ENCODE measurements at places on chromosomes 4 and X. TPM values are rescaled to one million over a fixed set of nuclear protein-coding genes. Genes with fewer than 3 reads are reported as not detected.

The GLRA3 gene
- total RNA-seq: not detected

The DSPP gene
- total RNA-seq: not detected

The SPP1 gene
- not detected for total RNA-seq

The CSN1S1 gene
- not detected for total RNA-seq

The ADH1A gene
- total RNA-seq: not detected

The ETDA gene
- not detected for total RNA-seq

The UNC5C gene
- not detected for total RNA-seq

The DMRTC1 gene
- total RNA-seq: not detected

The RBM47 gene
- total RNA-seq: 44.1 TPM

The MSX1 gene
- 0.14 TPM for total RNA-seq

The POU4F2 gene
- total RNA-seq: not detected

The SLIT2 gene
- 0.63 TPM for total RNA-seq

The HELT gene
- total RNA-seq: not detected

The ATP8A1 gene
- 0.74 TPM for total RNA-seq

All from airway epithelial cell (primary cell).